Omental fat pad (tissue), 4 donors: ENCODE measurements at places on chromosomes 7 and 10.

DNA sequence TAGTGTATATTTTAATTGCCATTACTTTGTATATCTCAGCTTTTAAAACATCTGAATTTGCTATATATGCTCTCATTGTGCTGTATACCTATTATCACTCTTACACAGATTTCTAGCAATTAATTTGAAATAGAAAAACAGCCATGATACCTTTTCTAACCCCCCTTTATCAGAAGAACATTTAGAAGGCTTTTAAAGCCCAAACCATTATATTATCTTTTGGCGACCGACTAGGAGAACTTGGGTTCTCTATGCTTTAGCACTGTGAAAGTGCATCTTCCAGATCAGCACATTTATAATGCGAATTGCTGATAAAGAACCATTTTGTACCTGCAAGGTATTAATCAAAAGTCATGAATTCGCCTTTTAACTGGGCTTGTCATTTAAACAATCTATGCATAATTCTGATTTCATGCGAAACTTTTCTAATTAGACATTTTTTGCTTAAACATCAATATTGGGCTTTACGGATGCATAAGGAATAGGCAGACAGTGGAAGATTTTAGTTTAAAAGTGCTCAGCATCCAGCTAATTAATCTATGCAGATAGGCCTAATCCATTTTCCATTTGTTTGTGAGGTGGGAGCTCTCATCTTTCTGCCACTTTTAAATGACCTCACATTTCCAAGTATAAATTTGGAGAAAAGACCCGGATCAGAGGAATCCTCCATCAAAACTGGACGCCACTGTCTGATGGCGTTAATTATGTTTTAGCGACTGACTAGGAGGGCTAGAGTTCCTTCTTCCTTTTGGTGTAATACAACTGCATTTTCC is 1.2 kb upstream of the MLLT10 start:
- DNase-seq = no peak

DNA sequence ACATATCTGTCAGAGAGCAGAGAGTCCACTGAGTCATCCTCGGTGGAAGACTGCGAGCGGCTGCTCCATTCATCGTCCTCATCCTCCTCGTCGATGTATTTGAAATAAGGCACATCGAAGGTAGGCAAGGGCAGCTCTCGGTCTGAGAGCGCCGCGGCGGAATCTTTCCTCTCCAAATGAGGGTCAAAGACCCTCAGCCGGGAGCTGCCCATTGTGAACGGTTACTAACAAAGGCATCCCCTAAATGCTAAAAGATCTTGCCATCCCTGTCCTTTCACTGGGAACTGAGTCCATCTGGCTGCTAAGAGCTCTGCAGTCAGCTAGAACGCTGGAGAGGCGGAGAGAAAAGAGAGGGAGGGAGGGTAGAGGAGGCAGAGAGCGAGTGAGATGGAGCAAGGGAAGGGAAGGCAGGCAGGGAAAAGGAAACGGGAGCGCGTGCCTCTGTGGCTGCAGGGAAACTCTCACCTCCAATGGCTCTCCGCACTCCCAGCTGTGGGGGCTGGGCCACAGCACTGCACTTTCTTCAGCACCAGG is 163.4 kb downstream of the RAPGEF5 start:
- no peak for DNase-seq

GRCh38 chr7:116630932-116631671 is 40.9 kb upstream of the MET start:
- DNase-seq = no peak

- DNase-seq = peak; percentile 71
Observed at GRCh38 chr10:73730153-73730906, 13.8 kb upstream of the SEC24C start.
